NCI-H69 (cell line): ENCODE measurements at places on chromosomes 4 and X.
A peak's percentile ranks its signal among the peaks of the same experiment; 100 is the strongest.

- no peak for DNase-seq
These were observed 208.5 kb upstream of the IGFBP7 start for GRCh38 chr4:57318703-57319102.

DNA sequence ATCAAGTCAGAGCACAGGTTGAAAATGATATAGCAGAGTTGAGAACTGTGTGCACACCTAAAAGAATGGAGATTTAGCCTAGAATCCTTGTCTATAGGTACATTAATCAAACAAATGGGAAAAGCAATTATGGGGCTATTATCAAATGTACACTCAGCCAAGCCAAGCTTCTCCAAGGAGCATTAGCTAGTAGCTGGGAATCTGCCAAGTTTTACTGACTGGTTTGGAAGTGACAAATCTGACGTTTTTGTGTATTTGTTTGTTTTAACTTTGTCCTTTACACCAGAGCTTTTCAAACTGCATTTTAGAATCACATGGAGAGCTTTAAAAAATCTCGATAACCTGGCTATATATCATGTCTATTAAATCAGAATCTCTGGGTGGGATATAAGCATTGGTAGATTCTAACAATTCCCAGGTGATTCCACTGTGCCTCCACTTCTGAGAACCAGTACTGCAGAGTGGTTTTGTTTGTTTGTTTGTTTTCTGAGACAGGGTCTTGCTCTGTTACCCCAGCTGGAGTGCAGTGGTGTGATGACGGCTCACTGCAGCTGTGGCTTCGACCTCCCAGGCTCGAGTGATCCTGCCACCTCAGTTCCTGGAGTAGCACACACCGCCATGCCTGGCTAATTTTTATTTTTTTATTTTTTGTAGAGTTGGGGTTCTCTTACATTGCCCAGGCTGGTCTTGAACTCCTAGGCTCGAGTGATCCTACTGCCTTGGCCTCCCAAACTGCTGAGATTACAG, 279.8 kb downstream of the UNC5C start:
- peak; percentile 94 for DNase-seq

GRCh38 chr4:182881914-182882313, 35.3 kb downstream of the DCTD start:
- peak; percentile 94 for DNase-seq

- peak; percentile 78 for DNase-seq
These were observed 1.7 kb downstream of the FRAS1 start for GRCh38 chr4:78058591-78059523.

DNA sequence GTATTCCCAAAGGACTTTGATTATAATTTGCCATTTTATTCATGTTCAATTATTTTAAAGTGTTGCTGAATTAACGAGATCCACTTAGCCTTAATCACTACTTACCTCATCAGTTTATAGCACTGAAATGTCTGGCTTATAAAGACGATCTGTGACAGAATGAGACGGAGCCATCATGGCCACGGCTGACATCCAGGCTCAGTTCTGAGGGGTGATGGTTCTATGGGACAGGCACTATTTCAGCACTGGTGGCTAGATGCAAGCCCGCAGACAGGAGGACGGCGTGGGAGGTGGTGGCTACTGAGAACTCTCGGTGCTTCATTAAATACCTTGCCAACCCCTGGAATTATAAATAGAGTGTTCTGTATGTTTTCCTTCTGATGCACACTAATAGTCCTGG, 1084.2 kb upstream of the TENM3 start:
- peak; percentile 62 for DNase-seq
